ENCODE measurements at places on chromosomes 6 and 20.

DNA sequence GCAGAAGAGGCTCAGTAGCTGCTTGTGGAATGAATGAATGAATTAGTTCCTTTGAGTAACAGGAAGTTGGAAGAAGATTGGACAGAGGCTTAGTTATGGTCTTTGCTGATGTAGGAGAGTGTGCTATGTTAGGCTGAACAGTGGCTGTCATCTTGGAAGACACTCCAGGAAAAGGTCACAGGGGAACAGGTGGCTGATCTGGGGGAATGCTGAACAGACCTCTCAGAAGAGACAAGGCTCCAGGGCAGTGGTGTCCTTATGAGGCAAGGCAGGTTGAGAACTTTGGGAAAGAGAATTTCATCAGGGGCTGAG is 62.3 kb downstream of the UTRN start:
- no peak for DNase-seq

DNA sequence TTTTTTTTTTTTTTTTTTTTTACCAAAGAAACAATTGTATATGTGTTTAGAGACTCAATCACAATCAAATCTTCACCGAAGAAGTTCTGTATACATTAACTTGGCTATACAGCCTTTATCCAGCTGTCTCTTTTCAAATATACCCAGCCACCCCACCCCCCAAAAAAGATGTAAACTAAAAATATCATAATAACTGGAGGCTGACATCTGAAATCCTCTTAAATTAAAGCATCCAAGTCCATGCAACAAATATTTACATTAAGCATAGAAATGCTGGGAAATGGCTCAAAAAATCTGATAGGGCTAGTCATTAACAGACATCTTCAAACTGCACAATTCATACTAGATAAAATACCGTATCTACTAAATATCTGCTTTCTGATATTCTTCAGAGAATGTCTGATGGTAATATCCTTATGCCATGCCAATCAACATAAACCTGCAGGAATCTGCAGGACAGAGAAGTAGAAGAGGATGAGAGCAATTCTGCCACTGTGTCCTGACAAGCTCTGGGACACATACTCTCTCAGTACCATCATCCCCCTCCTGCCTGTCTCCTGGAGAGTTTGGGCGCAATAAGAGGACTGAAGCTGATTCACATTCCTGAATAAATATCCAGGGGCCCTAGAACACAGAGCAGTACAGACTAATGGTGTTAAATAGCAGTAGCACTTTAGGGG is 152.4 kb downstream of the KIF6 start:
- DNase-seq = no peak

DNA sequence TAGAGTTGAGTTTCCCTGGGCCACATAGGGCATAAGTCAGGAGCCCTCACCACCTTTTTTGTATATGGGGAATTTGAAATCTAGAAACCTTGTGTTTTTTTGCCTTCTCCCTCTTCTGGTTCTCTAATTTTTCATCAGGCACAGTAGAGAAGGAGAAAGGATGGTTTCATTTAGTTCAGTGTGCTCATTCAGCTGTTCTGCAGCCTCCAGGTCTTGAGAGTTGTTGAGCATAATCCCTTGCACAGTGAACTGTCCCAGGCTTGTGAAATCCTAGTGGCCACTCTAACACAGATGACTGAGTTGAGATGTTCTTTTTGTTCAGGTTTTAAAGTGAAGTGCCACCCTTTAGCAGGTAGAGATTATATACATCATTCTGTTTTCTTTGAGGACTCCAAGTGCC is 183.5 kb downstream of the CDKAL1 start:
- no peak for DNase-seq

DNA sequence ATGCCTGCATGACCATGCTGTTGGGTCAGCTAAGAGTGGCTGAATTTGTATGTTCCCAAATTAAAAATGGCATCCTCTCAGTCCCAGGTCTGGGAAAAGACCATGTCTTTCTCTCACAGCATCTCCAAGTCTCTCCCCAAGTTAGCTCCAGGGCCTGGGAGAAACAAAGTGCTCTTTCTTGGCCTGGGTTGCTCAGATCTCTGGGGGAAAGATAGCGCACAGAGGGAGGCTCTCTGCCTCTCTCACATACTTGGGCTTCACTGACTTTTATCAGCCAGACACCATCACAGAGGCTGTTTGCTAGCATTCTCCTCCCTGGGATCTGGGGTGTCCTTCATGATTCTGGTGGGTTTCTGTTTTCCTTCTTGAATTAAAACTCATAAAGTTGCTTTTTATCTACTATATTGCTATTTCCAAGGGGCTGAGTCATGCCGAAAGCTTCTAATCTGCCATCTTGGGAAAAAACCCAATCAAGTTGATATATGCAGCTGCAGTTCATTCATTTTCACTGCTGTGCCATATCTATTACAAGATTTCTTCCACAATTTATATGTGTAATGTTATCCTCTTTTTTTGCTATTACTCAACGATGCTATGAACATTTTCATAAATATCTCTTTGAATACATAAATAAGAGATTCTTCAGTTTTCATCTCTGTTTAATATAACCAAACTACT is 190.2 kb downstream of the MOXD1 start:
- DNase-seq = no peak

GRCh38 chr6:144362042-144363018 is 77.2 kb downstream of the UTRN start:
- DNase-seq = no peak

GRCh38 chr6:153898360-153899059 is 140.5 kb upstream of the OPRM1 start:
- no peak for DNase-seq

DNA sequence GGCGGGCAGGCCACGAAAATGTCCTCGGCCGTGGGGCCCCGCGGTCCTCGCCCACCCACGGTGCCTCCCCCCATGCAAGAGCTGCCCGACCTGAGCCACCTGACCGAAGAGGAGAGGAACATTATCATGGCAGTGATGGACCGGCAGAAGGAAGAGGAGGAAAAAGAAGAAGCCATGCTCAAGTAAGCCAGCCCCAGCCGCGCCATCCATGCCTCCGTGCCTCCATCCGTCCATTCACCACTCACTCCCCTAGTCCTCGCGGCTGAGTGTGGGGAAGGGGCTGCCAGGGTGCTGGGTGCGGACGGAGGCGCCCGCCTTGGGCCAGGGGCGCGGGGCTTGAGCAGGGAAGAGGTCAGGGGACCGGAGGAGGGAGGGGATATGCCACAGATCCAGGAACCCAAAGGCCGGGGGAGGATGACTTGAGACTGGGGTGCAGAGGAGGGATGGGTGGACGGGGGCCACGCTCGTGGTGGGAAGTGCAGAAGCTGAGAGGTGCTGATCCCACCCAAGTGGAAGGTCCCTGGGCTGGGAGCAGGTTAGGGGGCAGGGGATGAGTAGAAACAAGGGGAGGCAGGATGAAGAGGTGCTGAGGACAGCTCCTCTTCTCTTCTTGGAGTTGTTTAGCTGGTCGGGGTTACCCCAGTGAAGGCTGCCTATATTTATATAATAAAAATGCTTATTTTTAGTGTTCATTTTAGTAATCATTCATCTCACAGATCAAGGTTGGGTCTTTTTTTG is 825 bp downstream of the RIMS1 start:
- DNase-seq = no peak

DNA sequence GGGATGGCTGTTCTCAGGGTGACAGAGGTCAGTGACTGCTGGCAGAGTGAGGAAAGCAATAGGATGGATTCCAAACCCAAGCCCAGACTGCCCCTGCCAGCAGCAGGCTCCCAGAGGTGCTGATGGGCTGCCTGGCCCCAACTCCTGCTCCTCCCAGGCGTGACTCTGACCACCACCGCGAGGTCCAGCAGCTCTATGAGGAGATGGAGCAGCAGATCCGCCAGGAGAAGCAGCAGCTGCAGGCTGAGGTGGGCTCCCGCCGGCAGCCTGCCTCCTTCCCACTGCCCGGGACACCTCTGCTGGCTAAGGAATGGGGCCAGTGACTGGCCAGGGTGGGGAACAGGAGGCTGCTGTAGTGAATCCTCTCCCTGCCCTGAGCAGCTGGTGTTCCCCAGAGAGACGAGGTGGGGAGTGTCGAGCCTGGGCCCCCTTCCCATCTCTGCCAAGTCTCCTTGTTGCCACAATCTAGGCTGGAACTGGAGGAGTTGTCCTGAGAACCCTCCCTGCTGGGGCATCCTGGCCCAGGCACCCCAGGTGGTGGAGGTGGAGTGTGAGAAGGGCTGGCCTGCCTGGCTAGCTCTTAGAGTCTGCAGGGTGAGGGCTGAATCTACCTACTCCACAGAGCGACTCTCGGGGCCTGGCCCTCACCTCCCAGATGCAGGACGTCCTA is 20.4 kb downstream of the RAB44 start:
- DNase-seq = no peak
